ENCODE measurements at places on chromosomes 13 and 19.

GRCh38 chr13:27403203-27403678 is 21.2 kb upstream of the GTF3A start:
- no peak for DNase-seq

GRCh38 chr13:81916461-81916860 is 1575.5 kb upstream of the SPRY2 start:
- DNase-seq = no peak

- no peak for DNase-seq
These were observed 271.1 kb upstream of the MAB21L1 start for GRCh38 chr13:35747594-35747993.

DNA sequence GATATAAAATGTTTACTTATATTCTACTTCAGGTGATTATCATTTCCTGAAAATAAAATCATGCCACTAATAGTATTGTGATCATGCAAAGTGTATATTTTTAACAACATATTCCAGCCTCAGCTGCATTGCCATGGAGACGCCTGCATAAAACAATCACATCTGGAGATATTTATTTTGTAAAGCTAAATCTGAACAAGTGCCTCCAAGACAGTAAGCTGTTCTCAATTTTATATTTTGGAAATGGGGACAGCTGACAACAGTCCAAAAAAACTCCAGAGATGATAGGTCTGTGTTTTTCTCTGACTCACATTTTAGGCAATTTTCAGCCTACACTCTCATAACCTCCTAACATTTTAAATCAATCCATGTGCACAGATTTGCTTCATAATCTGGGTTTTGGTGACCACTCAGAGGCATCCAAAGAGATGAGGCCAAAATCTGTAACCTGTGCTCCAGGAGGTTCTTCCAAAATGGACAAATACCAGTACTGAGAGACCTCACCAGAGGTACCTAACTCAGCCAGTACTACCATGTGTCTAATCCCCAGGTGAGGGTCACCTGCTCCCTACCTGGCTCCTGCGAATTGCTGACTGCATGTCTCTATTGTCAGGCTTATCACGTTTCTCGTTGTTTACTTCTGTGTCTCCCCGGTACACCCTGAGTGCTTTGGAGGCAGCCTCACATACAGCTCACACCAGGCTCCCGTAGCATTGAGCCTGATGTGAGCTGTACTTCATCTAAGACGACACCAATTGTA is 62.7 kb downstream of the COL4A1 start:
- no peak for DNase-seq

- DNase-seq = peak; percentile 69
These were observed 94.5 kb downstream of the GNG7 start for GRCh38 chr19:2607712-2608601.

GRCh38 chr13:100208626-100209025 is 119.7 kb downstream of the PCCA start:
- no peak for DNase-seq

DNA sequence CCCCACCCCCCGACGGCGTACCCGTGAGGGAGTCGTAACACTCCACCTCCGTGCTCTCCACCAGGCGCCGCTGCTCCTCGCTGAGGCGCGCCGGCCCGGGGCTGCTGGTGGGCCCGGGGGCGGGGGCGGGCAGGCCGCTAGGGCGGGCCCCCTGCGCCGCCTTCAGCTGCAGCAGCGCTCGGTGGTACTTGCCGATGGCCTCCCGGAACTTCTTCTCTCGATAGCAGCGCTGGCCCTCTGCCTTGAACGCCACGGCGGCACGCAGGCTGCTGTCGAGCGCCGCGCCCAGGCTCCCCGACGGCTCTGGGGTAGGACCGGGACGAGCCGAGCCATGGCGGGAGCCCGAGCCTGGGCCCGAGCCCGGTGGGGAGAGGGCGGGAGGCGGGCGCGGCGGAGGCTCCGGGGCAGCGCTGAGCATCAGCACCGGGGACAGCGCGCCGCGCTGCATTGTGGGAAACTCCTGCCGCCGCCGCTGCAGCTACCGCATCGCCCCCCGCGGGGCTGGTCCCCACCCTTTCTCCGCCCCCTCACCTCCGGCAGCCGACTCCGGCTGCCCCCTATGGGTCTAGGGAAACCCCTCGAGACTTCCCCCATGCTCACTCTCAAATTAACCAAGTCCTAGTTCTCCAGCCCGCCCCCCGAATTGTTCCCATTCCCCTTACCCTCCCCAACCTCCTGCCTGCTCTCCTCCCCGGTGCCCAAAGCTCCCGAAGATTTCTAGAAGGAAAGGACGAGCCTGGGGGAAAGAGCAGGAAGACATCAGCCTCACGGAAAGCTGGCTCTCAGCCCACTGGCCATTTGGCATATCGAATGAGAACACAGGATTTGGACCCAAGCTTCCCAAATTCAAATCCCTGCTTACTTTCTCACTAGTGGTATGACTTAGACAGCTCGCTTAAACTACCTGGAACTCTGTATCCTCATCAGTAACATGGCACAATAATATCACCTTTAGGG is at the start of gene TTC9B:
Gene TTC9B, minus strand, starts transcription at position 451 of the 957 bp plus-strand sequence. Its CDS starts 3 bp downstream, at position 448.
- peak; percentile 80 for DNase-seq

GRCh38 chr13:103161476-103161875 is 95.3 kb upstream of the SLC10A2 start:
- no peak for DNase-seq

DNA sequence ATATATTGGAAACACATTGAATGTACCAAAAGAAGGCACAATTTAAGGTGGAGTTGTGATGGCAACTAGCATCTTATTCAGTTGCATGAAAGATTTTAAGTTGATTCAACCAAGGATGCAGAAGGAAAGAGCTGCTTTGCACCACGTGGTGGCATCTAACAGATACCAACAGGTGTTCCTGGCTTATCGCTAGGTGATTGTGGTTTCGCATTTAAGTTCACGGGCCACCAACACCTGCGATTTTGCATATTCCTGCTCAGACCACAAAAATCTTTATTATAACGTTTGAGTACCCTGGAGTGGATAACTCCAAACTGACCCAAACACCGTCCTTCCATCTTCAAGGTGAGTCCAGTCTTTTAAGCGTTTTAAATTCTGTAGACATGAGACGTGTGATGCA is 45.3 kb downstream of the RGCC start:
- DNase-seq = no peak

GRCh38 chr19:53333066-53333462 is 485 bp upstream of the ZNF845 start:
- no peak for DNase-seq

DNA sequence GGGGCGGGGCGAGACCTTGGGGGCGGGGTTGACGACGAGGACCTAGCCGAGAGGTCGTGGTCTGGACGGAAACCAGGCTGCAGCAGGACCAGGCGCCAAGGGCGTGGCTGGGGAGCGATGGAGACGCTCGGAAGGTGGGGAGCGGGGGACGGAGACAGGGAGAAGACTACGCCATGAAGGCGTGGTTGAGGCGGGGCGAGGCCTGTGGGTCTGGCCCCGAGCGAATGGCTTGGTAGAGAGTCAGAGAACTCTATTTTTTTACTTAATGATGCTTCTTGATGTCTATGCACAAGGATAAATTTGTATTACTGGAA is 674 bp upstream of the FBXL12 start:
- no peak for DNase-seq

- peak; percentile 58 for DNase-seq
These were observed 3.6 kb upstream of the KCNN4 start for GRCh38 chr19:43784241-43784980.

DNA sequence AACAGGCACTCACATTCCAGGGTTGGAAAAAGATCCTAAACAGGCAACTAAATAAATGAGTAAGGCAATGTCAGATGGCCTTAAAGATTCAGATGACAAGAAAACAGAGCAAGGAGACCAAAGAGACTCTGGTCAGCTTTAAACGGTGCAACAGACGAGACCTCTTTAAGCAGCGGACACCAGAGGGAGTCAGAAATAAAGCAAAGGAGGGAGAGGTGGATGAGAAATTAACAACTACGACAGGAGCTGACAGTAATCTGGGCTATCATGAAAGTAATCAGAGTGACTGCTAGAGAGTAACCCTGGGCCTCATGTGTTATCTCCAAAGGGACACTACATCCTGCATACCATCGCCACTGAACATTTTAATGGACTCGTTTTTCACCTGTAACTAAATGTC is 1.1 kb downstream of the ZNF550 start:
- peak; percentile 27 for DNase-seq

GRCh38 chr19:2374808-2375207 is 14.7 kb downstream of the TMPRSS9 start:
- DNase-seq = no peak

- DNase-seq = no peak
These were observed 45.0 kb upstream of the IL17D start for GRCh38 chr13:20658451-20659040.

GRCh38 chr13:49319551-49319950 is 71.8 kb downstream of the CDADC1 start:
- DNase-seq = no peak

DNA sequence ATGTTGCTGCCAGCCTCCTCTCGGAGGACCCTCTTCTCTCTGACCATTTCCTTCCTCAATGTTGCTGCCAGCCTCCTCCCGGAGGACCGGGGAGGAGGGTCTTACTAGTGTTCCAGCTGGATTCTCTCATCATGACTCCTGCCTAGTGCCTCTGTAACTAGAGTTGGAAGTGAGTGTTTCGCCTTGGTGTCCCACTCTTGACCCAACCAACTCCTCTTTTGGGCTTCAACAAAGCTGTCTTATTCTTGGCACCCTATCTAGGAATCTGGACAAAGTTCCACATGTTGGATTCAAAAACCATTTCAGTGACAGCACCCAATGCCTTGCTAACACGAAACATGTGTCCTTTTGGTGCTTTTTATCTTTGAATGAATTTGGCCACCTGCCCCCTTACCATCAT is 165.4 kb downstream of the GPC5 start:
- no peak for DNase-seq

- no peak for DNase-seq
These were observed 70.5 kb downstream of the ZNF568 start for GRCh38 chr19:36986601-36987000.

- DNase-seq = peak; percentile 48
These were observed 427 bp downstream of the ZNF160 start for GRCh38 chr19:53102756-53103233.

GRCh38 chr19:46697204-46697960 is 19.5 kb downstream of the PRKD2 start:
- no peak for DNase-seq

GRCh38 chr19:1183543-1184172 is 9.6 kb upstream of the SBNO2 start:
- DNase-seq = peak; percentile 79

DNA sequence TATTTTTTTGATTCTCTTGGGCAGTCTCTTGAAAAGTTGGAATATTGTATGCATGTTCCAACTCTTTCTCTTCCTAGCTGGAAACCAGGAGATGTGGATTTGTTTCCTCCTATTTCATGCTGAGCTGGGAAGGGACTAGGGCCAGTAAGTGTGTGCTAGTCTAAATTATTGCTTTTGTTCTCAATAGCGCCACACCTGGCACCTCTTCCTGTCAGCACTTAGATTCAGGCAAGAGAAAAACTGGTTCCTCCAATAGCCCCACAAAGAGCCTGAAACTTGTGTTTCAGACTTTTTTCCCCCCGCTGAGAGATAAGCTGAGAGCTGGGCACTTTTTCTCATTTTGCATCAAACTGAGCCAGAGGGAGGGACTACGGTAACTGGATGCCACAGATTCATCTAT is 353.4 kb downstream of the OLFM4 start:
- DNase-seq = no peak

DNA sequence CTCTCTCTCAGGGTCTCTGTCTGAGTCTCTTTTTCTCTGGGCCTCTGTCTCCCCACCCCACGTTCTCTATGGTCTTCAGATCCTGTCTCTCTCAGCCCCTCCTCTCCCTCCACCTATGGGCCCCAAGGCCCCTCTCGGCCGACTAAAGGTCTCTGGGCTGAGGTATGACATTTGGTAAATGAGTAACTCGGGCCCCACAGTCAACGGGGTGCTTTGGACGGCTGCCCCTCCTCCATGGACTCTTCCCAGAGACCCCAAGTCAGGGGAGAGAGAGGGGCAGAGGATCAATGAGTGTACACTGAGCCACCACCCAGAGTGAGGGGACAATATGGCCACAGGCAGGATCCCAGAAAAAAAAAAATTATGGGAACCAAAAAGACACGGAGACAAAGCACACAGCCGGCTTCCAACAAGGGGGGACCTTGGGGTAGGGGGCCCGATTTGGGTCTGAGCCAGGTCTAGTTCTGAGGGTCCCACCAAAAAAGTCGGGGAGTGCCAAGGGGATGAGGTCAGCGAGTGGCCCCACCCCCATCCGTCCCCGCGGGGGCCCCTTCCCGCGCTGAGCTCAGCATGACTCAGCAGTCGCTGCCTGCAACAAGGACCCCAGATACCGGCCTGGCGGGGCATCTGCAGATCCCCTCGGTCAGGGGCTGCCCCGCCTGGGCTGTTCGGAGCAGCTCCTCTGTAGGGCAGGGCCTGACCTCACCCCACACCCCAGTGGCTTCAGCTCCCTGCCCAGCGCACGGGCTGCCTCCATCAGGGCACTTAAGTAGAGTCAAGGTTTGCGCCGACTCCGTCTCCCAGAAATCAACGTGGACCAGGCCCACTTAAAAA is 1.5 kb upstream of the FTL start:
- DNase-seq = peak; percentile 87

GRCh38 chr19:12166626-12167025 is 3.7 kb downstream of the ZNF136 start:
- no peak for DNase-seq

GRCh38 chr19:2372076-2372612 is 12.1 kb downstream of the TMPRSS9 start:
- DNase-seq = no peak

- DNase-seq = no peak
These were observed 29.6 kb upstream of the MRI1 start for GRCh38 chr19:13734751-13735150.

DNA sequence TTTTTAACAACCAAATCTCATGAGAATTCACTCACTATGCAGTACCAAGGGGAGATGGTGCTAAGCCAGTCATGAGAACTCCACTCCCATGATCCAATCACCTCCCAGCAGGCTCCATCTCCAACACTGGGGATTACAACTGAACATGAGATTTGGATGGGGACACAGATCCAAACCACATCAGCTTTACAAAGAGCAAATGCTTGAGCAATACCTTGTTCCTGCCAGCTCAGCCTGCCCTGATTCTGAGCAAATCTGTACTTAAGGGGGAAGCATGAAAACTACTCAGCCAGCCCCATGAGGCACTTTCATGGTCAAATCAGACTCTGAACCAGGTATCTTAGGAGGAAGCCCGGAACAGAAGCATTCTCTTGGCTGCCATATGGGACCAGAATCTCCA is 259.9 kb downstream of the TBC1D4 start:
- no peak for DNase-seq

DNA sequence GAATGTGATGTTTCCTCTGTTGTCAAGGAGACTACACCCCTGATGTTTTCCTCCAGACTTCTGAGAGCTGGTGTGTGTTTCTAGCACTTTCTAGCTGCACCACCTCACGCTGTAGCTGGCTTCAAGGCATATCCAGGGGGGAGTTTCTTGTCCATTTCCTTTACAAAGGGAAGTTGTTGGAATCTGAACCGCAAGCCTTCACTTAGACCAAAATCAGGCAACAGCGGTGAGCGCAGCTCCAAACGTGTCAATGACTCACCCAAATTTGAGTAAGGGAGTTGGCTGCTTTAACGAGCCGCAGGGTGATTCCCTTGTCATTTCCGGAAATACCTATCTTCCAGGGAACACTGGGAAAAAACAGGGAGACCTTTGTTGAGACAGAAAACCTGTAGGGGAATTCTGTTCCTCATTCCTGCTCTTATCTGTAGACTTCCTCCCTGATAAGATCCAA is 2.5 kb downstream of the LDLR start:
- DNase-seq = no peak

- DNase-seq = no peak
These were observed 176.7 kb upstream of the RNF113B start for GRCh38 chr13:98353750-98354149.
